ENCODE measurements at places on chromosomes 1 and 21. TPM values are rescaled to one million over a fixed set of nuclear protein-coding genes. Genes with fewer than 3 reads are reported as not detected.

DNA sequence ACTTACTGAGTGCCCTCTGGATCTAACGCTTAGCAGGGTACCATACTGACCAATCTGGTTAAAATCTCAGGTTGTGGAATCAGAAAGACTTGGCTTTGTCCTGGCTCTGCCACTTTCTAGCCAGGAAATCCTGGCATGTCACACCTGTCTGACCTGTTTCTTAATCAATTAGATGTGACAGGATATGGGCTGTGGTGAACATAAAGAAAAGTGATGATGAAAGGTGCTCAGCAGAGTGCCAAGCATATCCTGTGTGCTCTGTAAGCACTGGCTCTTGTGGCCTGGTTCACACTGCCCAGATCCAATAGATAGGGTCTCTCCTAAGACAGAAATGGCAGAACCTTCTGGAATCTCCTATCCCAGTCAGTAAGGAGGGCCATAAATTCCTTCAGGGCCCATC lies 53.9 kb downstream of the PHC2 start:
- no peak for DNase-seq

The NR1I3 gene
- not detected for polyA plus RNA-seq

- no peak for DNase-seq
These were observed 45.8 kb downstream of the TRAF5 start for GRCh38 chr1:211372463-211372862.

- DNase-seq: no peak
These were observed 5.4 kb upstream of the SLC45A1 start for GRCh38 chr1:8312235-8313218.
